Activated CD4-positive, alpha-beta T cell treated with anti-CD3 and anti-CD28 coated beads for 36 hours (primary cell): ENCODE measurements at places on chromosomes 3 and 15. TPM values are rescaled to one million over a fixed set of nuclear protein-coding genes. Genes with fewer than 3 reads are reported as not detected.

DNA sequence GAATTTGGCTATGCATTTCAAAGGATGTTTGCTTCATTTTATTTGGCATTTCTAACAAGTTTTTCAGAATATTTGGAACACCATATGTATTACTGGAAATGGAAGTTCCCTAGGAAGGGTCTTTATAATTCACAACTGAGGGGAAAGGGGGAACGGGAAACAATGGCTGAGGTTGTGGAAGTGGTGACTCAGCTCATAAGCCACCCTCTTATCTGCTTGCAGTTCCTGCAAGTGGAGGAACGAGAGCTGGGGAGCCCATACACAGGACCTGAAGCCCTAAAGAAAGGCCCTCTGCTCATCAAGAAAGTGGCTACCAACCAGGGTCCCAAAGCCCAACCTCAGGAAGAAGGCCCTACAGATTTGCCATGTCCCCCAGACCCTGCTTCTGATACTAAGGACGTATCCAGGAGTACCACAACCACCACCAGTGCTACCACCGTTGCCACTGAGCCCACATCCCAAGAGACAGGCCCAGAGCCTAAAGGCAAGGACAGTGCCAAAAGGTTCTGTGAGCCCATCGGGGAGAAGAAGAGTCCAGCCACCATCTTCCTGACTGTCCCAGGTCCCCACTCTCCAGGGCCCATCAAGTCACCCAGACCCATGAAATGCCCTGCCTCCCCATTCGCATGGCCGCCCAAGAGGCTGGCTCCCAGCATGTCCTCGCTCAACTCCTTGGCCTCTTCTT, 37.9 kb downstream of the ESYT3 start:
- no peak for DNase-seq

GRCh38 chr3:132784502-132785025, 62.4 kb upstream of the NPHP3 start:
- no peak for DNase-seq

DNA sequence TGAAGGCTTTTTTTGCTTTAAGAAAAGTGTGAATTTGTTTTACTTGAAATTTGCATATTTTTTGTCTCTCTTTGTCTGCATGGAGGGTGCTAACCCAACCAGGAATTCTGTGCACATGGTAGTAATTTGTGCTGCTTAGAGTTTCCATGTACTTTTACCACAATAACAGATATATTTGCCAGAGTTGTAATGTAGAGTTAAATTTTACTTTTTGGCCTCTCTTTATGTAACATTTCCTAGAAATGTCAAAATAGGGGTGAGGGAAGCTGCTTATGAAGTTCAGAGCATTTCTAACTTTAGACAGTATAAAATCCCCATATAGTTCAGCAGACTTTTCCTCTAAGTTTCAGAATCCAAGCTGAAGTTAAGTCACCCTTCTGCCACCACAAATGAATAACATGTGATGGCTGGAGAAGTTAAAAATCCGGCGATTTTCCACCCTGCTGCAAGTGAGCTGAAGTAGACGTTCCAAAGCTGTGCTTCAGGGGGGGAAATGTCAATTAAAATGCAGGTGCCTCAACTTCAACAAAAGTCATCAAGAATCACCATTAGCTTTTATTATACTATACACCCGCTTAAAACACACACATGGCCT, 385.7 kb upstream of the NR2F2 start:
- no peak for DNase-seq

GRCh38 chr15:65233696-65234095, 22.4 kb upstream of the CILP start:
- DNase-seq, result no peak

DNA sequence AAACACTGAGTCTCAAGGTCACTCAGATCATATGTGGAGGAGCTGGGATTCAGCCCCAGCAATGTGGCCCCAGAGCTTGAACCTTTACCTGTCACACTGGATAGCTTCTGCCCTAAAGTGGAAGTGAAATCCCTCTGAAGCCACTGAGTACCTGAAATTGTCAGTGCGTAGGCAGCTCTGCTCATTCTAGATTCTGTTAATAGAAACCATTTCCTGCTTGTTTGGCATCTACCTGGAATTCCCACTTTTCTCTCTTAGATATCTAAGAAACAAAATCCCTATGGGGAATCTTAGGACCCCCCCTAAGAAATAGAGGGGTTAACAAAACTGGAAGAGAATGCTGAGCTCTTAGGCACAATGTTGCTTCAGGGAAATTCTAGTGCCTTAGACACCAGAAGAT, 29.8 kb downstream of the FBXL22 start:
- no peak for DNase-seq

- DNase-seq, result no peak
Observed at GRCh38 chr15:41876689-41877088, 17.2 kb downstream of the SPTBN5 start.

- no peak for DNase-seq
Observed at GRCh38 chr15:67906382-67906781, 66.5 kb upstream of the RNU6-1 start.

DNA sequence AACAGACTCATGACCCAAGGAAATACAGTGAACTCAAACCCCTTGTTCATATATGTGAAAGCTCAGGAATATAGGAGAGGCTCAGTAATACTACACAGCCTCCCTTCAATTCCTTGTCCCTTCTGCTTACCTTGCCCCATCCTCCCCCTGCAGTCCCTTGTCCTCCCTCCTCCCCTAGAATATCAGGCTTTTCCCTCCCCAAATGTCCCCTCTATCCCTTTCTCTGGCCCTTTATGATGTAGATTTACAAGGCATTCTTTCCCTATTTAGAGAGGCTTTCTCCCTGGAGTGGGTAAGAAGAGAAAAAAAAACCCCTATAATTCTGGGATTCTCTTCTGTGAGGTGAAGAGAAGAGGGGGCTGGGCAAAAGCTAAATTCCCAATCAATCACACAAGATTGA, 64.9 kb upstream of the KBTBD8 start:
- no peak for DNase-seq

DNA sequence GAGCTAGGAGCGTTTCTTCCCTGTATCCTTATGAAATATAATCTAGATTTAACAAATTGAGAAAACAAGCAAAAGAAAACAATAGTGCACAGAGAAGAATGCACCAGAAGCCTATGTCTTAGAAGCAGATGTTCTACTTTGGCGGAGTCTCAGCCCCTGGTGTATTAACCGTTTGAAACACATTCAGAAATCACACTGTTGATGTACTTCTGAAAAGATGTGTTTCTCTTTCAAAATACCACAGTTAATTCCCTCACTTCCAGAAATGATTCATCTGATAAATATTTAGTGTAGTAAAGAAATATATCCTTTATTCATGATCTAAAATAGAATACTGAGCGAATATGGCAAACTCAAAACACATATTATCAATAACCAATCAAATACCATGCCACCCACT, 77.7 kb downstream of the CBLB start:
- no peak for DNase-seq

GRCh38 chr15:60414016-60414682, 16.4 kb upstream of the ANXA2 start:
- no peak for DNase-seq

DNA sequence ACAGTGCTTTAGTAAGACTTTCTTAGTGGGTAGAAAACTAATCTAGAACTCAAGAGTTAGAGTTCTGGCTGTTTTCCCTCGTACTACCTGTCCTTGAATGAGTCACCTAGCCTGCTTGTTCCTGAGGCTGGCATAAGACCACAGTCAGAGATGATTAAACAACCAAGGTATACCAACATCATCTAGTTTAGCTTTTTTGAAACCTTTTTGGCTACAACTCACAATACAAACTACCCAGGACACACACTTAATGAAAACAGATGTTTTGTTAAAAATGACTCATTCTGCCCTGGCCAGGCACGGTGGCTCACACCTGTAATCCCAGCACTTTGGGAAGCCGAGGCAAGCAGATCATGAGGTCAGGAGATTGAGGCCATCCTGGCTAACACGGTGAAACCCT, 4.6 kb downstream of the MCCC1 start:
- DNase-seq, result no peak

- no peak for DNase-seq
Observed at GRCh38 chr3:39933986-39934693, 124.7 kb downstream of the MYRIP start.

- no peak for DNase-seq
Observed at GRCh38 chr3:14143271-14144225, 18.7 kb downstream of the TMEM43 start.

GRCh38 chr3:132561003-132561402, 36.1 kb upstream of the ACKR4 start:
- no peak for DNase-seq

Gene FILIP1L
- 0.11 TPM for total RNA-seq

Gene CD200
- 42.3 TPM for total RNA-seq

Gene ROPN1
- not detected for total RNA-seq

Gene RBPMS2
- total RNA-seq, result not detected

Gene HESX1
- 0.79 TPM for total RNA-seq

Gene ZNF502
- total RNA-seq, result 2.4 TPM

Gene PPP2R3A
- 0.18 TPM for total RNA-seq

Gene MST1R
- 0.86 TPM for total RNA-seq
